ENCODE measurements at places on chromosomes 3 and 15. TPM values are rescaled to one million over a fixed set of nuclear protein-coding genes. Genes with fewer than 3 reads are reported as not detected.

DNA sequence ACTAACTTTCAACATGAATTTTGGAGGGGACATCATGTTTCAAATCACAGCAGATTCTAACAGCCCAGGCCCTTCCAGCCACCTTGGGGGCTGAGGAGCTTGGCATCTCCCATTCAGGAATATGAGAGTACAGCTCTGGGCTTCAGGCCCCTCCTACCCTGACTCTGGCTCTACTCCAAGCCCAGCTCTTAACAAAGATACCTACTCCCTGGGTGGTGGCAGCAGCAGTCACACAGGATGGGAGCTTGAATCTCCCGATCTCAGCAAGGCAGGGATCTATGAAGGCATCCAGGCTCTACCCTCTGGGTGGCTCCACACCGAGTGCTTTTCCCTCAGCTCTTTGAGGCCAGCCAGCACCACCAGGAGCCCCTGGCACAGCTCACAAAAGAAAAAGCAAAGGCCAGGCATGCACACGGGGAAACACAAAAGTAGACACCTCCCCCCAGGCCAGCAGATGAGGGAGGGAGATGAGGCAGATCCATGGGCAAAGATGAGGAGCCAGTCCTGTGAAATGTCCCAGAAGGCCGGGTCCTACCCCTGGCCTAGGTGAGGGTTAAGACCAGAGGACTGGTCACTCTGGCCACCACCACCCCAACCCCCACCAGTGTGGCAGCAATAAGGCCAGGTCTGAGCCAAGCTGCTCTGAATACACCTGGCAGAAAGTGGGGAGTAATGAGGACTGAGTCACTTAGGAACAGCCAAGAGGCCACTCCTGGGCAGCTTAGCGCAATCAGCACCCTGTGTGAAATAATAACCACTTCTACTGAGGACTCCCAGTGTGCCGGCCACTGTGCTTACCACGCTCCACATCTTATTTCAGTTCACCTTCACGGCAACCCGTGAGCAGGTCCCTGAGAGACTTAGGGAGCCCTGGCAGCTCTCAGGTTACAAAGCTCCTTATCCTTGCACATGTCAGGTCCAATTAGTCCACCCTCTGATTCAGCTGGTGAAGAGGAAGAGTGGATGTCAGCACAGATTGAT, 24.3 kb downstream of the PLA2G4F start:
- no peak for DNase-seq

- no peak for DNase-seq
These were observed 80.0 kb downstream of the CSNK1G1 start for GRCh38 chr15:64275934-64276333.

DNA sequence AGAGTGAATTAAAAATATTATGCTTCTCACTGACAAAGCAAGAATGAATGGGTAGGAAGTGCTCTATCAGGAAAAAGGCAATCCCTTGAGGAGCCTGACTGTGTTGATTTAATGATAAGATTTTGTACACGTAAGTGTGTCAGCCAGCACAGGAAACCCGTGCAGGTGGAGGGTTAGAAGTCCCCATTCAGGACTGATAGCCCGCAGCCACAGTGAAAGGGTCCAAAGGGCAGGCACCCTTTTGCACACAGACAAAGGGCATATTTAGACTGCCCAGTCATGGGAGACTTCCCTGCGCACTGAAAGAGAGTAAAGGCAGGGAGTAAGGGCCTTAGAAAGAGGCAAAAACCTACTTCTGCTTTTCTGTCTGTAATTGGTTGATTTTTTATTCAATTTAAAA, 26.4 kb upstream of the SKIL start:
- no peak for DNase-seq

GRCh38 chr3:61702453-61702852, 141.1 kb downstream of the PTPRG start:
- DNase-seq: no peak

DNA sequence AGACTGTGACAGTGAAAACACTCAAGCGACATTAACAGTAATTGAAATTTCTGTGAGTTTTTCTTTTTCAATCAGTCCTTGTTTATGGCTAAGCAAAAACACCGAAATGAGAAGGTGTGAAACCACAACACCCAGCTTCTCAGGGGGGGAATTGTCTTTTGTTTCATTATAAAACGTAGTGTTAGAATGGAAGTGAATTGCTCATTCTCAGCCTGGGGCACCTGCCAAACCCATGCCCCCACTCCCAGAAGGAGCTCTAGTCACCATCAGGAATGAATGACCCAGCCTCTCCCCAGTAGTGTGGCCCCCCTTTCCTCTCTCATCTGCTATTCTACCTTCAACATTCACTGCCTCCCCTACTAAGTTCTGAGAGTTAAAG, 185.8 kb upstream of the CFAP20DC start:
- DNase-seq: no peak

The A4GNT gene
- total RNA-seq: not detected
